Activated naive CD8-positive, alpha-beta T cell treated with anti-CD3 and anti-CD28 coated beads, Interleukin-2, amount 10 ng/mL, durations not matched to agents 7 days and 5 days (primary cell): ENCODE measurements at places on chromosomes 11 and 22.

- DNase-seq, result no peak
Observed at GRCh38 chr11:12556788-12557384, 117.3 kb upstream of the TEAD1 start.

GRCh38 chr11:112016088-112016764 lies 9.0 kb upstream of the DLAT start:
- no peak for DNase-seq

GRCh38 chr22:26471522-26471921 lies 12.1 kb downstream of the HPS4 start:
- DNase-seq, result no peak

GRCh38 chr22:23836692-23837495 lies 1.9 kb downstream of the DERL3 start:
- DNase-seq, result peak; percentile 33

DNA sequence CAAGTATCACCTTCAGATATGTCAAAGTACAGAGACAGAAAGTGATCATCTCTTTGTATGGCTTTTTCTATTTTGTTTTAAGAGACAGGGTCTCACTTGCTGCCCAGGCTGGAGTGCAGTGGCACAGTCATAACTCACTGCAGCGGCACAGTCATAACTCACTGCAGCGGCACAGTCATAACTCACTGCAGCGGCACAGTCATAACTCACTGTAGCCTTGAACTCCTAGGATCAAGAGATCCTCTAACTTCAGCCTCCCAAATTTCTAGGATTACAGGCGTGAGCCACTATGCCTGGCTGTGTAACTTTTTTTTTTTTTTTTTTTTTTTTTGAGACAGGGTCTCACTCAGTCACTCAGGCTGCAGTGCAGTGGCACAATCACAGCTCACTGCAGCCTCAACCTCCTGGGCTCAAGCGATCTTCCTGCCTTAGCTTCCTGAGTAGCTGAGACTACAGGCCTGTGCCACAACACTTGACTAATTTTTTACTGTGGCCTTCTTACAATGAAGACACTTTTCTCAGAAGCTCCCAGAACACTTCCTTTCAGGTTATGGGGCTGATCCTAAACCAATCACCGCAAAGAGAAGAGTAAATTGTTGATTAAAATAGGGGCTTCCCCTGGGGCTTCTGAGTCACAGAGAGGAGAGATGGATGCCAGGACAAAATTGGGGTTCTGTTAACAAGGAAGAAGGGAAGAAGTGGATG lies 9.0 kb upstream of the HIKESHI start:
- DNase-seq, result no peak

- DNase-seq, result no peak
Observed at GRCh38 chr11:114319716-114320328, 23.6 kb downstream of the NNMT start.

DNA sequence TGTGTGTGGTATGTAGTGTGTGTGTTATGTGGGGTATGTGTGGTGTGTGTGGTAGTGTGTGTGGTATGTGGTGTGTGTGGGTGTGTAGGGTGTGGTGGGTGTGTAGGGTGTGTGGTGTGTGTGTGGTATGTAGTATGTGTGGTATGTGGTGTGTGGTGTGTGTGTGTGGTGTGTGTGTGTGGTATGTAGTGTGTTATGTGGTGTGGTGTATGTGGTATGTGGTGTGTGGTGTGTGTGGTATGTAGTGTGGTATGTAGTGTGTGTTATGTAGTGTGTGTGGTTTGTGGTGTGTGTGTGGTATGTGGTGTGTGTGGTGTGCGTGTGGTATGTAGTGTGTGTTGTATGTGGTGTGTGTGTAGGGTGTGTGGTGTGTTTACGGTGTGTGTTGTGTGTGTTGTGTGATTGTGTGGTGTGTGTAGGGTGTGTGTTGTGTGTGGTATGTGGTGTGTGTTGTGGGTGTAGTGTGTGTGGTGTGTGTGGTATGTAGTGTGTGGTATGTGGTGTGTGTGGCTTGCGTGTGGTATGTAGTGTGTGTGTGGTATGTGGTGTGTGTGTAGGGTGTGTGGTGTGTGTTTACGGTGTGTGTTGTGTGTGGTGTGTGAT lies 4.2 kb upstream of the PPP6R2 start:
- DNase-seq, result peak; percentile 36

GRCh38 chr11:115145324-115145723 lies 358.9 kb downstream of the CADM1 start:
- no peak for DNase-seq

DNA sequence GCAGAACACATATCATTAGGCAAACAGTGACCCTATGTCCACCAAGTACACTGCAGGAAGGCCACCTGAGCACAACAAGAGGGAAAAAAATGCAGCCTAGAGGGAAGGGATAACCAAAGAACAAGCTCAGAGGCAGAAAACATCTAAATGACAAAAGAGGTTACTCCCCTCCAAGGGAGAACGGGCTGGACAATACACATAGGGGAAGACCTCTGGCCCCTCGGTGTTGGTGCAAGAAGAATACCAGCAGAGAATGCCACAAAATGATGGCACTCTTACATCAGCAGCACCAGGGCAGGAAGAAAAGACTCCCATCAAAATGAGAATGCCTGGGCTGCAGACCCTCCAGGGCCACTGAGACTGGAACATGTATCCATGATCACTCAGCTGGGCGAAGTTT lies 66.6 kb upstream of the OPCML start:
- no peak for DNase-seq

DNA sequence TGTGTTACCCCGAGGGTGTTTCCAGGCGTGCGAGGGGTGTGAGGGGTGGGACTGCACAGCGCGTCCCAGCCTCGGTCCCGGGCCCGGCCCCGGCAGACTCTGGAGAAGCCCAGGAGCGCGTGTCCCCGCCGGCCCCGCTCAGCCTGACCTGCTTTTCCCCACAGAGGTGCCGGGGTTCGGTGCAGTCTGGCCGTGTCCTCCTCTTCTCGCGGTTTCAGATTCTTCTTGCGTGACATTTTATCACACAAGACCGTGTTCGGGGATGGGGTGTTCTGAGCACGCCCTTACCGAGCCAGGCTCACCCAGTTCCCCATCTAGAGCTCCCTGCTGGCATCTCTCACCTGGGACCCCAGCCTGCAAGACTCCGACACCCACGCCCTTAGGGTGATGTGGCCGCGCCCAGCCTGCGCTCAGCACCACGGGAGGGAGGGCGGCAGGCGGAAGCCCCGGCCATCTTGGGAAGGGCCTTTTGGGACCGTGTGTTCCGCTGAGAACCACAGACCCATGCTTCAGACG lies 775.6 kb downstream of the BRD1 start:
- DNase-seq, result peak; percentile 51

GRCh38 chr11:2423157-2424025 lies 20.9 kb downstream of the TRPM5 start:
- DNase-seq, result no peak

GRCh38 chr11:122741613-122742300 lies 86.2 kb downstream of the UBASH3B start:
- no peak for DNase-seq

GRCh38 chr22:24938741-24939341 lies 7.7 kb downstream of the LHFPL7 start:
- peak; percentile 32 for DNase-seq

DNA sequence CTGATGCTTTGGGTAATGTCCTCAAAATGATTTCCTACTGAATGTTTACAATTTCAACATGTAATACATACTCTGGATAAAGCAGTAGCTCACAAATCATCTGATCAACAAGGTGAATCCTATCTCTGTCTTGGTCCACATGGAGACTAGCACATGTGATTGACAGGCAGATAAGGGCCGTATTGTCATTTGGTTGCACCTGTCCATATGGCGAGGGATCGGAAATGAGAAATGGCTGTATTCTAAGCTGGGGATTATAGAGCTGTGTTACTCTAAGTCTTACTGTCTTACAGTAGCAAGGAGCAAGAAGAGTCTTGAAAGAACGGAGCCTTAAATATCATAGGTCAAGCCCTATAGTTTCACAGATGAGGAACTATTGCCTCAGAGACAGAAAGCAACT lies 55.7 kb downstream of the APIP start:
- no peak for DNase-seq

DNA sequence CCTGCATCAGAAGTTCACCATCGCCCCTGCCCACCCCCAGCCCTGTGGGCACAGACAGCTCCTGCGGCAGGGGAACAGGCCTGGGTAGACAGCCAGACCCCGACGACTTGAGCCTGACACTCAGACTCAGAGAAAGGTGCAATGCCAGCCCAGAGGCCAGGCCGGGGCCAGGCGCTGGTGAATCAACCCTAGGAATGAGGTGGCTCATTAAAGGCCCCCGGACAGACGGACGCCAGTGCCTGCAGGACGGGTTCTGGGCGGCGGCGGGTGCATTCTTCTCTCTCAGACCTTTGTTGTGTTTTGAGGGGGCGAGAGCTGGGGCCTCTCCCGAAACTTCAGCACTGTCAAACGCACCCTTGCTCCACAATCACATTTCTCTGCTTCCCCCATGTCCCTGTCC lies 5.6 kb downstream of the OVOL1 start:
- no peak for DNase-seq

GRCh38 chr11:15845261-15845660 lies 511.1 kb downstream of the SOX6 start:
- DNase-seq, result no peak

GRCh38 chr11:2748814-2749554 lies 49.2 kb upstream of the KCNQ1OT1 start:
- no peak for DNase-seq

DNA sequence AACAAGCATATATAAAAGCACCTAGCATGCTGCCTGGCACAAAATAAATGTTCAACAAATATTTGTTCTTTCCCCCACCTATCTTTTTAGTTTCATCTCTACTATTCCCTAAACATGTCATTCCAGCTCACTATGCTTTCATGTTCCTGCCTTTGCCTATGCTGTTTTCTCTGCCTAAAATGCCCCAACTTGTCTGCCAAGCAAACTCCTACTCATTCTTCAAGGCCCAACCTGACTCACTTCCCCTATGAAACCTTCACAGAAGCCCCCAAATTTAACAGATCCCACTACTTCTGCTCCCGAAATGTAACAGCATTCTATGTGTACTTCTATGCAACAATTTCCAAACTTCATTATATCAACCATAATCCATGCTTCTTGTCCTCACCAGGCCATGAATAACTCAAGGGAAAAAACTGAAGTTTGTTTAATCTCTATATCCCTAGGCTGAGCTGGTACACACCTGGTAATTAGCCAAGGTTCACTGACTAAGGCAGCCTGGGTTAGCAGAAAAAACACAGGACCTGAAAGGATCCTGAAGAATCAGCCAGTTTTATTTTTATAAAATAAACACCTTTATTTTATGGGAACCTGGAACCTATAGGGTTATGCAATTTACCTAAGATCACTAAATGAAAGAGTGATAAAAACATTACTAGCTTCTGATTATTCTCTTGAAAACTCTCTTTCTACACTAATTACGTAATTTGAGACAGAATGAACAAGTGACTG lies 72.2 kb downstream of the PAK1 start:
- DNase-seq, result no peak

- DNase-seq, result peak; percentile 51
Observed at GRCh38 chr11:44094260-44094868, 1.1 kb upstream of the EXT2 start.

DNA sequence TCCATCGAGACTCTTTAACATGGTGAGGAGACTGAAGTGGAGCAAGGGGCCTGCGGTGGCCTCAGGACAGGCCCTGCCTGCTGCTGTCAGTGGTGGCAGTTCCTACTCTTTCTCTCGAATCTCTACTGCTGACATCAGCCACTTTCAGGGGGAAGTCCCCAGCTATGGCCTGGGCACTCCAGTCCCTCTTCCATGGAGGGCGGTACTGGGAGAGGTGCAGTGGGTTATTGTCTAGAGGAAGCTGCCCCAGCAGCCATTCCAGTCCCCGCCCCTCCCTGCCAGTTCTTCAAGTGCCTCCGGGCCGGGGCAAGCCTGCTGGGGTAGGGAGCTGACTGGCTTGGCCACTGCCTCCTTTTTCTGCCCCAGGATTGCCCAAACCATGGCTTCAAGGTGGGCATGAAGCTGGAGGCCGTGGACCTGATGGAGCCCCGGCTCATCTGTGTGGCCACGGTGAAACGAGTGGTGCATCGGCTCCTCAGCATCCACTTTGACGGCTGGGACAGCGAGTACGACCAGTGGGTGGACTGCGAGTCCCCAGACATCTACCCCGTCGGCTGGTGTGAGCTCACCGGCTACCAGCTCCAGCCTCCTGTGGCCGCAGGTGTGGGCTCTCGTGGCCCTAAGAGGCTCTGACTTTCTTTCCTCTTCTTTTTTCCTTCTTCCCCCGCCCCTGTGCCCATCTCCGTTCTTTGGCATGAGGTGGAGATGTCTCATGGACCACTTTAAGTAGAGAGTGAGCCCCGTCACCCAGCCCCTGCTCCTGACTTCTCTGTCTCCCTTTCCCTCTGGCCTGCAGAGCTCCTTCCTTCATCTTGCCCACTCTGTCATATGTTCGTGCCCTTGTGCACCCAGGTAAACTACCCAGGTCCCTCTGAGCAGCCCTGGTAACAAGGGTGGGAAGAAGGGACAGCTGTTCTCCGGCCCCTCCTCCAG lies 13.7 kb downstream of the CHADL start:
- no peak for DNase-seq

- DNase-seq, result peak; percentile 73
Observed at GRCh38 chr11:65639623-65640482, 2.0 kb downstream of the SIPA1 start.

DNA sequence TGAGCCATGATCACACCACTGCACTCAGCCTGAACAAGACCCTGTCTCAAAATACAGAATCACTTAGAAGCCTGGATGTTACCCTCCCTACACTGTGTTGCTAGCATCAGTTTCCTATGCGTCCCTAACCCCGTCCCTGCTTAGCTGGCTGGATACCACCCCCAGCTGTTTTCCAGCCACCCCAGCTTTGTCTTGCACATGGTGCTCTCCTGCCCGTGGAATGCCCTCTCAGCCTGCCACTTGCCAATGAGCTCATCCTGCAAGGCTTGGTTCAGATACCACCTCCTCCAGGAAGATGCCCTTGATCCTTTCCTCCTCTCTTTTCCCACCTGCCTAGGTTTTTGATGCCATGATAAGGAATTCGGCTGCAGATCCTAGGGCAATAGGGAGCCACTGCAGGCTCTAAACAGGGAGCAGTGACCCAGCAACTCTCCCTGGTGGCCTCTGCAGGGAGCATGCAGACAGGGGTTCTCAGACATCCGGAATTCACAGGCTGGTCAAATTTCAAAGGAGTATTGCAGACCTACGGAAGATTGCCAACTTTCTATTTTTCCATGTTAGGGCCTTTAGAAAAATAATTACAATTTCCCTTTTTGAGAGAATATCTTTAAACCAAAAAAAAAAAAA lies 52.7 kb upstream of the WNT7B start:
- no peak for DNase-seq

DNA sequence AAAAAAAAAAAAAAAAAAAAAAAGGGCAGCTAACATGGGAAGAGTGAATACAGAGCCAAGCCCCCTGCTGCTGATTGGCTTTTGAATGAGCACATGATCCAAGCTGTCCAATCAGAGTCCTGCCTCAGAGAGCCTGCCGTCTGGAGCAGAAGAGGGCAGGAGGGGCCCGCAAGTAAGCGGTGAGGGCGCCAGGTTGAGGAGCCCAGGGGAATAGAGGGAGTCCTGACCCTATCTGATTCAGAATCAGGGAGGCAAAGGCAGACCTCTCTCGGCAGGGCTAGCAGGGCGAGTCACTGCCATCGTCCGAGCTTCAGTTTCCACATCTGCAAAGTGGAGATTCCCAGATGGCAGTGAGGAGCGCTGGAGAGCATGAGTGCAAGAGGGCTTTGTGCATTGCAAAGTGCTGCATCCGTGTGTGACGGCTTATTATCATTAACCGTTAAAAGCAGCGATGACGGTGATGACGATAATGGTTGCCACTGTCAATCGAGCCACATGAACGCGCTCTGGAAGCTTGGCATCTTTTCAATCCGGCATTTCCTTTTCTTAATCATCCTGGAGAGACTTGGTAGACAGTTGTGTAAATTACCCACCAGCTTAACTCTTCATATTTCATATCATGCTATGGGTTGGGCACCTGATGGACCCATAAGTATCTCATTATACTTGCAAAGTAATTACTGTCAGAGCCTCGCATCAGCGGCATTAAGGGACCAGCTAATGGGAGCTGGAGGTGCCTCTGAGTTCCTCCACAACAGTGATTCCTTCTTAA lies 68.6 kb upstream of the ATXN10 start:
- no peak for DNase-seq
